Activated T-cell treated with anti-CD3 and anti-CD28 coated beads for 24 hours (primary cell): ENCODE measurements at places on chromosomes 4 and X.

- DNase-seq, result no peak
These were observed 30.6 kb downstream of the PCDH19 start for GRCh38 chrX:100379388-100379986.

GRCh38 chrX:14738643-14739042 lies 134.2 kb downstream of the FANCB start:
- no peak for DNase-seq

DNA sequence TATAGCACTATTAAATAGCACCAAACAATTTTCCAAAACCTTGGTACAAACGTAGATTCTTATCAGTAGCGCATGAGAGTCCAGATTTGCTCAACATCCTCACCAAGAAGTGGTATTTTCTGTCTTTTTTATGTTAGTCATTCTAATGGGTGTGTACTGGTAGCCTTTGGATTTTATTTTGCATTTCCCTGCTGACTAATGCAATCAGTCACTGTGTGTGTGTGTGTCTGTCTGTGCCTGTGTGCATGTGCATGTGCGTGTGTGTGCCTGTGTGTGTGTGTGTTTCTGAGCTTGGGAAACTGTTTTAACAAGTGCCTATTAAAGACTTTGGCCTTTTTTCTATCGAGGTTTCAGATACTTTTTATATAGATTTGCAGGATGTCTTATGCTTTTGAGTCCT lies 82.2 kb upstream of the MAGEA10 start:
- no peak for DNase-seq

DNA sequence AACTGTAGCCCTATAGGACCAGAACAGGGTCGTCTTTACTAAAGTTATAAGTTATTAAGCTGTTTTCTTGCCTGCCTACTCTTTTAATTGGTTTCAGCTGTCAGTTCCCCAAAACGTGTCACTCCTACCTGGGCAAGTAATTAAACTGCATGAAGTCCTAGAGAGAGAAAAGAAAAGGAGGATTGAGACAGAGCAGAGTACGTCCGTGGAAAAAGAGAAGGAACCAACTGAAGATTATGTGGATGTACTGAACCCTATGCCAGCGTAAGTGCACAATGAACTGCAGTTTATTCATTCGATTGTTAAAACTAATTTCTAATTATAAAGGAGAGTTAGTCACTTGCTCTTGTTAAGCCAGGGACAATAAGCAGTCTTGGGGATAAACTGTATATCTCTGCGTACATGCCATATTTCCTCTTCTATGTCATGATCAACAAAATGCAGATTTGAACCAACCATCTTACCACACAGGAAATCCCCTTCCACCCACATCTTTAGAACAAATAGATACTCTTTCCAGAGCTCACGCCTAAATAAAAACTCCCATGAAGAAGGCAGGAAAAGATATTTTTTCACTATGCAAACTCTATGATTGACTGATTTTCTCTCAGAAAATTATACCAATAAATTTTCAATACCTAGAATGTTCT lies 22.8 kb downstream of the STAP1 start:
- no peak for DNase-seq

DNA sequence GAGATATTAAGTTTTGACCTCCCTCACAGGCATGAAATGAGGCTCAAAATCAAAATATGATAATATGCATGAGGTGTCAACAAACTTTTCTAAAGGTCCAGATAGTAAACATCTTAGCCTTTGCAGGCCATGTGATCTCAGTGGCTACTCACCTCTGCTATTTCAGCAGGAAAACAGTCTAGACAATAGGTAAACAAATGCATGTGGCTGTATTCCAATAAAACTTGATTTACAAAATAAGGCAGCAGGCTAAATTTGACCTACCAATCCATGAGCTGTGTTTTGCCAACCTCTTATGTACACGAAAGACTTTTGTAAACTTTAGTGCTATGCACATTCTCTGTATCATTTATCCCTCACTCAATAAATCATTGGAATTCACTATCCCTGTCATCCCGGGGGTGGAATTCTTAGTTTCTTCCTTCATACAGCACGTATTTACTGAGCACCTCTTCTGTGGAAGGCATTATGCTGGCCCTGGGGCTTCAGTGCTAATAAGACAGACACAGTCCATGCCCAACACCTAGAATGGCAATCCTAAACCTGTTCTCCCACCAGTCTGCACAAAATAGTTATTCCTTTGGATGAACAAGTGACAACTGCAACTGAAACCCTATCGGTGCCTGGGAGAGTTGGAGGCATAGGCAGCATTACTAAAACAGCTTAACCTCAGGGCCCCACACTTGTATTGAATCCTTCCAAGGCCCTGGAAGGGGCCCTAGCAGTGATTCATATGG lies 19.9 kb downstream of the MAGEB17 start:
- DNase-seq, result no peak

- no peak for DNase-seq
These were observed at the start of gene PABPC4L for GRCh38 chr4:134201216-134202161. PABPC4L (minus strand) TSS chr4:134201789; CDS start chr4:134201019, 770 bp downstream.

DNA sequence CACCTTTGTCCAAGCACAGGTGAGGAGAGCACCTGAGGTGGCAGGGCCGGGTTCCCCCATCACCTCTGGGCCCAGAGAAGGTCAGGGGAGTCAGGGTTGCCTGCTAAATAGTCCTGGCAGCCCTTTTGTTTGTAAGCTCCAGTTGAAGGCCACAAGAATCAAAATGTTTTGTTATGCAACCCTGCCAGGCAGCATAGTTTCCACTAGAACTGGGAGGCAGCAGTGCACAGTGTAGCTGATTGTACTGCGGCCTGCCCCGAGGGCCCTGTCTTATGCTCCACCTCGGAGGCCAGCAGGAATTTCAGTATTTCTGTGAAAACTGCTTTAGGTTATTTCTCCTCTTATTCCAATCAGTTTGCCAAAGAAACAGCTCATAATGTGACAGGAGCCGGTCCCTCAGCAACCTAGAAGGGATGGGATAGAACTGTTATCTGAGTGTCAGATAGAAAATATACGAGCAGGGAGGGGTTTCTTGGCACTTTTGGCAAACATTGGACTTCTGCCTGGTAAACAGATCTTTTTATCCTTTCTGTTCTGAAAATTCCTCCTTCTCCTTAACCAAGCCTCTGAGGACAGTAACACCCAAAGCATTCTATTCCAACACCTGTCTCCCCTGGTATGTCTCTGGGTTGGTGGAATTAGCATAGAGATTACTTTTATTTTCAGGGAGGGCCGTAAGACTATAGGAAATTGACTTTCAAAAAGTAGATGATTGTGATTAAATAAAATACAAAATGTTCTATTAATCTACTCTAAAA lies 93.6 kb downstream of the LNX1 start:
- no peak for DNase-seq

- DNase-seq, result no peak
These were observed 579.4 kb downstream of the GRXCR1 start for GRCh38 chr4:43471950-43472349.

DNA sequence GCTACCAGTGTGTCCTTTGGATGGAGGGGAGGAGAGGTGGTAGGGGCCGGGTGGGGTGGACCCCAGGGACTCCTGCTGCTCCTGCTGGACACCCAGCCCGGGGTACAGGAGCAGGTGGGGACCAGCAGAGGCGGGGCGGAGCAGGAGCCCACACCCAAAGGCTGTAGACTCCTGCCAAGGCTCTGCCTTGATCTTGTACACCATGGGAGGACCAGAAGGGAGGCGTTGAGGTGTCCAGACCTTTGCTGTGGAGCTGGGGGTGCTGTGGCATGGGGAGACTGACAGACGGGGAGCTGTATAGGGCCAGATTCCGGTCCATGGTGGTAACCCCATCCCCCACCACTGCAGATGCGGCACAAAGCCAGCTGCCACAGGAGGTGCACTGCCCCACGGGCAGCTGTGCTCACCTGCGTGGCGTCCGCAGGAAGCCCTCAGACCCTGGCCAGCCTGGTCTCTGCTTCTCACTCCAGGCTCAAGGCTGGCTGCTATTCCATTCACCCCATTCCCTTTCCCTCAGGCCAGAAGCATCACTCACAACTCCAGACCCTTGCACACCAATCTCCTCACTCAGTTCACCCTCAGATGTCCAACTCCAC lies 5.0 kb upstream of the SLC26A1 start:
- DNase-seq, result no peak

- DNase-seq, result no peak
These were observed 3.2 kb upstream of the ASMTL start for GRCh38 chrX:1455948-1456280.

- no peak for DNase-seq
These were observed 49.8 kb downstream of the MID1 start for GRCh38 chrX:10570601-10571000.

GRCh38 chrX:74779175-74779574 lies 146.1 kb downstream of the NEXMIF start:
- DNase-seq, result no peak

DNA sequence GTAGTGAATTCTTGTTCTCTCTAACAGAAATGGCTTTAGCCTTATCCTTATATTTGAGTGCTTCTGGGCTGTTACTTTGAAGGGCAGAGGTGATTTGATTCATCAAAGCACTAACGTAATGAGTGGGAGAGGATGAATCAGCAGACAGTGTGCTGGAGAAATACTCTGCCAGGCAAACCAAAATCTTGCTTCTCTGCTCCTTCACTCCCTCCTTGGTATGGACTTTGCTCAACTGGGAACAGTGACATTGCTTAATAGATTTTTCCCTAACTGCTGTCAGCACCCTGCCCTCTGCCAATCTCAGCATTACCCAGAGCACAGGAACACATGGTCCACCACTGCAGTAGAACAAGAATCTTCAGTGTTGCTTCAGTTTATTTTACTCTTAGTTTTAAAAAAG lies 56.0 kb downstream of the PDLIM5 start:
- DNase-seq, result no peak

DNA sequence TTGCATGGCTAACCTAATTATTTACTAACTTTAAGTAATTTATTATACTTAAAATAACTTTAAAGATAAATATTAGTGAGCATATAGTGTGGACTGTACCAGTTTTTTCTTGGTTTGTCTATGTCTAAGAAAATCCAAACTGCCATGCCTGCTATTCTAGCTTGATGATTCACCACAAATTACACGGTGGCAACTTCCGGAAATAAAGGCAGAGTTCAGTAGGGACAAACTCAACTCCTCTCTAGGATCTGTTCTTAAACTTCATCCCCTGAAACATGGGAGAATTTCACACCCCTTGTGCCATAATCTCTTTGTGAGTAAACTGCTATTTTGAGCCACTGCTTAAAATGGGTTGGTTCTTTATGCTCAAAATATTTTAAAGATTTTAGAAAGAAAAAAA lies 213.6 kb upstream of the NRK start:
- DNase-seq, result no peak

DNA sequence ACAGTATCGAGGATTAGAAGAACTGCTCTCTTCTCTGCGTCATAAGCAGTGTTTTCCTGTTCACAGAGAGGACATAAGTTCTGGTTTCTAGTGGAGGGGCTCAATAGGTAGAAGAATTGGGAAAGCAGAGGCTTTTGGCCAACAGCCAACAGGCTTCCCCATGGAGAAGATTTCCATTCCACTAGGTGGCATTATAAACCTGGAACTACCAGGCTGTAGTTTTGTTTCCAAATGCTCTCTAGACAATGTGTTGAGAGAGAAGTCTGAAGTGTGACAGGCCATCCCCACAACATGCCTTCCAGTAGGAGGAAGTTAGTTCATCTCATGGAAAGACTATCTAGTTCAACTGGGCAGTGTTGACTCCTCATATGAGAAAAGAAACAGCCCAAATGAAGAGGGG lies 63.8 kb upstream of the ANXA10 start:
- no peak for DNase-seq

- no peak for DNase-seq
These were observed 164.6 kb downstream of the AFF2 start for GRCh38 chrX:148664995-148665394.

DNA sequence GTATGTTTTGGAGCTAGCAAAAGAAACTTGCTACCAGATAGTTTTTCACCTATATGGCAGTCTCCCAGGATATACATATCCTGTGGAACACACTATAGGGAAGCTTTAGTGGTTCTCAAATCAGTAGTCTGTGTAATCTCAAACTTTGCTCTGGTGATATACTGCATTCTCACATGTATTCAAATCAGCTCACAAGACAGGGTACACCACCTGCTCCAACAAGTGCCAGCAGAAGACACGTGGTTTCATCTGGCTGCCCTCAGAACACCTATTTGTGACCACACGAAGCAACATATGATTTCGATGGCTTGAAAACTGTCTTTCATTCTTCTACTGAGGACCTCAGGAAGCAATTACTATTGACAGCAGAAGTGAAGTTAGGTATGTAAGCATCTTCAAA lies 37.7 kb downstream of the BCLAF3 start:
- DNase-seq, result no peak

DNA sequence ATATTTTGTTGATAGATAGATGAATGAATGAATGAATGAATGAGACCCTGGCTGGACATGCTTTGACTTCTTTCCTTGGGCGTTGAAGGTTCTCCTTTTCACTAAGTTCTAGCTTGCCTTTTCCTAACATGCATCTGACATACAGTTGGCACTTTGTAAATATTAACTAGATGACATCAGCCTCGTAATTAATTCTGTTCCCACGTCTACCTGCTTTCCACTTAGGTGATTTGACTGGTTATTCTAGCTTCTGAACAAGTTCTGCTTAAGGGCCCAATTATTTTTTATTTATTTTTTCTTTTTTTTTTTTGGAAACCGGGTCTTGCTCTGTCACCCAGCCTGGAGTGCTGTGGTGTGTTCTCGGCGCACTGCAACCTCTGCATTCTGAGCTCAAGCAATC lies 13.9 kb upstream of the RASL11B start:
- no peak for DNase-seq

DNA sequence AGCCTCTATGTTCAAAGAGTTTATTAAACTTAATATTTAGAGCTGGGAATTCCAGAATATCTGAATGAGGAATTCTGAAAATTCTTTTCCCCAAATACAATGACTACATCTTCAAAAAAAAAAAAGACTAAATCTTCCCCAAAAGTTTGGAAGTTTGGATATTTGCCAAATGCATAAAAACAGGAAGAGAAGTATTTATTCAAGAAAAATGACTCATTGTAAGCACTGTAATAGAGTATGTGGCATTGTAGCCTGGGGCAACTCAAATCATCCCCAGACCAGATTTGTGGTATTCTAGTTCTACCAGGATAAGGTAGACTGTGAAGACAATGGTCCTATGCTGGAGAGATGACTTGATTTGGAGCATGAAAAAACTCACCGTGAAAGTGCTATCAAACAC lies 78.5 kb upstream of the PDHA2 start:
- DNase-seq, result no peak

DNA sequence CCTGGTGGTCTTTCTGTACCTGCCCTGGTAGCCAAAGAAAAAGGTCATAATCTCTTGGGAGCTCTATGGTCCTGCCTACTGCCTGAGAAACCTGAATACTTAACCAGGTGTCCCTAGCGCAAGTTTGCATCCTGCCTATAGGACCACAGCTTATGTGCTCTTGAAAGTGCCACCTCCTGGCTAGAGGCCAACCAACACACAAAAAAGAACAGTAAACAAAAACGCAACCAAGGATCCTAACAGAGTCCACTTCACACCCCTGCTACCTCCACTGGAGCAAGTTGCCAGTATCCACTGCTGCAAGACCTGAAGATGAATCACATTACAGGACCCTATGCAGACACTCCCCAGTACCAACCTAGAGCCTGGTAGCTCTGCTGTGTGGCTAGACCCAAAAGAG lies 103.2 kb upstream of the PABPC5 start:
- no peak for DNase-seq

GRCh38 chr4:25182937-25183336 lies 22.7 kb upstream of the SEPSECS start:
- DNase-seq, result no peak
